Left renal cortex interstitium (tissue), 4 donors: ENCODE measurements at places on chromosomes 3 and 15. TPM values are rescaled to one million over a fixed set of nuclear protein-coding genes. Genes with fewer than 3 reads are reported as not detected.
A peak's percentile ranks its signal among the peaks of the same experiment; 100 is the strongest.

The DPPA2 gene
- polyA plus RNA-seq: 1.2 TPM

The ITIH4 gene
- polyA plus RNA-seq: 6.5 TPM

The FETUB gene
- polyA plus RNA-seq: 0.33 TPM

DNA sequence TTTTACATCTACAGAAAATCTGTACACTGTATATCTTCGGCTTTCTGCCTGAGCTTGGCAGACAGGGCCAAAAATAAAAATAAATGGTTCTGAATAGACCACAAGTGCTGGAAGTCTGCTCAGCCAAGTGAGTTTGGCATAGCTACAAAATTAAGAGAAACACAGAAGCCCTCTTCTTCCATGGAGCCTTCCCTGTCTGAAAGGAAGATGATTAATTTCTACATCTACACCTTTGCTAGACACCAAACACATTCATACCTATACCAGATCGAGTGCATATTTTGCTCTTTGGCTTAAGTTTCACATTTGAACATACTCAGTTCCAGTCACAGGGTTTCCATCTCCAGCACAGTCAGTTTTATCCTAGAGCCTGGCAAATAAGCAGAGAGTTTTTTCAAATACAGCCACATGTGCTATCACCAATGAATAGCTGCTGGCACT is 224.6 kb downstream of the GREM1 start:
- no peak for DNase-seq

DNA sequence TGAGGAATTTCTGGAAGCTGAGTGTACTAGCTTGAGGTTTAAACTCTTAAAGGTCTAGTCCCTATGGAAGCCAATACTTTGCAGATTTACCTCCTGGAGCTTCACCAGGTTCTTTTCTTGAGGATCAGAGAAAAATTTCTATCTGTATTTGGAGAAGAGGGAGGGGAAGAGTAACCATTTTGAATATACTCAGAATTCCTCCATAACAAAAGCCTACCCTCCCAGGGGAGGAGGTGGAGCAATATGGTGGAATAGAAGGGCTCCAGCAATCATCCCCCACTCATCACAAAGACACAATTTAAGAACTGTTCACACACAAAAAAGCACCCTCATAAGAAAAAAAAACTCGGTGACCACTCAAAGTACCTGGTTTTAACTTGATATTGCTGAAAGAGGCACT is 36.0 kb upstream of the PEX5L start:
- no peak for DNase-seq

DNA sequence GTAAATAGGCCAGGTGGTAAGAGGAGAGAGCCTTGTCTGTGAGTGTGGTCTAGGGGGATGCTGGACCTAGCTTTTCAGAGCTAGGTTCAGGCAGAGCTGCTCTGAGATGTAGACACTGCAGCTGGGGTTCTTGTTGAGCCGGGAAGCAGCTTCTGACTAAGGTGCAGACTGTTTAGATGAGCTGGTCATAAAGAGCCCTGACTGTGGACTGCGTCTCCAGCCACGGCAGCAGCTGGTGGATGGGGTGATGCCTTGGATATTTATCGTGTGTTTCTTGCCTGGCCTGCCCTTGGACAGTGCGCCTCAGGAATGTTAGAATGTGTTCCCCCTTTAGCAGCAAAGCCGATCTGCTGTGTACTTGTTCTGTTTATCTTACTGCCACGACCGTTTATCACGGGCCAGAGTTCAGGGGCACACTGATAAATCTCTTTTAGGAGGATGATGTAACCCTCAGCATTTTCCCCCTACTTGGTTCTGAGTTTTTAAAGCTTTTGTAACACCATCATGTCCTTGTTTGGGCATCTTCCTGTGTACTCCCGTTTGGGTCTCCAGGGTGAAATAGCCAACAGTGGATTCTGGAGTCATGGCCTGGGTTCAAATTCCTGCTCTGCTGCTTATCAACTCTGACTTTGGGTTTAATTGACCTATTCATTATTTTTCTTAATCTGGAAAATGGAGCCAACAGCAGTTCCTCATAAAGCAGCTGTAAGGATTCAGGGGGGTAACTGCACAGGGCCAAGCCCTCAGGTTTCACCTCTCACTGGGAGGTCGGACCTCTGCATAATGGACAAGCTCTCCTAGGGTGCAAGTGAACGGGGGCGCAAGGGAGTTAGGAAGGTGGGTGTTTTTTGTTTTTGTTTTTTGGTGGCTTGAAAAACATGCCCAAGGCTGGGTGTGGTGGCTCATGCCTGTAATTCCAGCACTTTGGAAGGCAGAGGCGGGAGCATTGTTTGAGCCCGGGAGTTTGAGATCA is 51.4 kb downstream of the FLNB start:
- DNase-seq: peak; percentile 89

- no peak for DNase-seq
Observed at GRCh38 chr15:40894681-40895448, 615 bp downstream of the VPS18 start.
